ENCODE measurements at places on chromosomes 13 and 19.

DNA sequence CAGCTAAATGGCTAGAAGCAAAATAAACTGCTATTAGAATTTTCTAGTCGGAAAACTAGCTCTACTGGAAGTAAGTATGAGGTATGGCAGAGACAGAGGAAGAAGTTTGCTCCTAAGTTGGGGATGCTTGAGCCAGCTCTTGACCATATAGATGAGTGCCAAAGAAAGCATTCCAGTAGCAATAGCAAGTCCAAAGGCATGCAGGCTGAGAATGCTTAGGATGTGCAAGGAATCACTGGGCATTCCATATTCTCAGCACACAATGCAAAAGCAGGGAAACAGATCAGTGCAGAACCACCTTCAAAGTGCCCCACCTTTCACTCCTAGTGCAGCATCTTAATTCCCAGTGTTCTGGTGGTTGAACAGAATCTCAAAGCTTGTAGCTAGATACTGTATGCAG, 32.9 kb downstream of the SERTM1 start:
- no peak overlapping the region for H3K4me3 ChIP-seq
- H3K27me3 ChIP-seq, result no peaks in the 10 kb centered on the region
- no peak overlapping the region for H3K27ac ChIP-seq
- no peaks in the 10 kb centered on the region for H3K4me1 ChIP-seq
- no peak for DNase-seq

DNA sequence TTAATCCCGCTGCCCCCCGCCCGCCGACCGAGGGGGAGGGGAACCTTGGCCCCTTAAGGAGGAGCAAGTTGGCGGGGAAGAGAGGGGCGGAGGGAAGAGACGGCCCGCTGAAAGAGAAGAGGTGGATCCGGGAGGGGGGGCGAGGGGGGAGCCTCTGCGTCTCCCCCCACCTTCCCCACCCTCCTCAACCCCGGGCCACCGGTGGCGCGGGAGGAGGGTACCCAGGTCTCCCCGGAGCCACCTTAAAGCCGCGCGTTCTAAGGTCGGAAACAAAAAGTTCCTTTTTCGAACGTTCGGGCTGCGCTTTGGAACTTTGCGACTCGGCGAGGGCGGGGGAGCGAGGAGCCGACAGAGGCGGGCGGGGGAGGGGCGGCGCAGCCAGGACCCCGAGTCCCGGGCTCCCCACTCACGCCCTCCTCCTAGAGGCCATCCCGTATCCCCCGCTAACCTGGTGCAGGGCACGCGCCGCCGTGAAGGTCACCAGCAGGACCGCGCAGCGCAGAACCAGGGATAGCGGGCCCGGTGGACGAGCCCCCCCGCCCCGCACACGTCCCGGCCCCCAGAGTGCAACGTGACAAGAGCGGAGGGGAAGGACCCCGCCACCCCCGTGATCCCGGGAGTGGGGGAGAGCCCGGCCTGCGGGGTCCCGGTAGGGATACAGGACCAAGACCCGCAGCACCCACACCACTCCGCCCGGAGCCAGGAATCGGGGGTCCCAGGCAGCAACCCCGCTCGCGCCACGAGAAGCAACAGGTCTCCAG, 659 bp downstream of the ERF start:
- H3K4me1 ChIP-seq, result peaks cover 24% of the 10 kb centered on the region
- peak; percentile 87 for DNase-seq
- H3K27me3 ChIP-seq, result no peaks in the 10 kb centered on the region

DNA sequence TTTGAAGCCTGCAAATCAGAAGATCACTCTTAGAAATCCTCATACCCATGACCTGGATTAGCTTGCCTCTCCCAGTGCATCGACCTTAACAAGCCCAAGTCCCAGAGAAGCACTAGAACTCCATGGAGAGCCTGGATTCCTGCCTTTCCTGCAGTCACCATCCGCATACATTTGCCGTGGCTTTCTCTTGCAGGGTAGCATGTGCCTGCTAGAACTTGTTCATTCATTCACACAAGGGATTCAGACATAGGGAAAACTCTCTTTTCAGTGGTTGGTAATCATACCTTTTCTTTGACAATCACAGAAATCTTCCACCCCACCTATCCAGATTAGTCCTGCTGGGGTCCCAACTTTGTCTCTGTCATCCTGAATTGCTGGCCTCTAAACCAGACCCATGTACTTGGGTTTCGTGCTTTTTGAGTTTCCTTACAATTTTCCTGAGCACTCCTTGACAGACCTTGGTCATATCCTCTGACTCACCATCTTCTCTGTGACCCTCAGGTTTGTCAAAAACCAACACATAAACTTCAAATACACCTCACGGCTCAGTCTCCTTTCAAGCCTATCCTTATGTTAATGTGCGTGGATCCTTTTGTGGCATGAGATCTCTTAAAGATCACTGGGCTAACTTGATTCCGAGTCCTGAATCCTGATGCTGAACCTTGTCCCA, 355.0 kb downstream of the MYO16 start:
- peaks cover 4% of the 10 kb centered on the region for H3K4me1 ChIP-seq
- no peak overlapping the region for H3K4me3 ChIP-seq
- no peak for DNase-seq
- H3K27ac ChIP-seq, result no peak overlapping the region
- H3K27me3 ChIP-seq, result no peaks in the 10 kb centered on the region

GRCh38 chr13:33644581-33645543, 173.1 kb upstream of the RFC3 start:
- no peak overlapping the region for H3K27ac ChIP-seq
- DNase-seq, result no peak
- no peaks in the 10 kb centered on the region for H3K36me3 ChIP-seq
- H3K4me3 ChIP-seq, result no peak overlapping the region

DNA sequence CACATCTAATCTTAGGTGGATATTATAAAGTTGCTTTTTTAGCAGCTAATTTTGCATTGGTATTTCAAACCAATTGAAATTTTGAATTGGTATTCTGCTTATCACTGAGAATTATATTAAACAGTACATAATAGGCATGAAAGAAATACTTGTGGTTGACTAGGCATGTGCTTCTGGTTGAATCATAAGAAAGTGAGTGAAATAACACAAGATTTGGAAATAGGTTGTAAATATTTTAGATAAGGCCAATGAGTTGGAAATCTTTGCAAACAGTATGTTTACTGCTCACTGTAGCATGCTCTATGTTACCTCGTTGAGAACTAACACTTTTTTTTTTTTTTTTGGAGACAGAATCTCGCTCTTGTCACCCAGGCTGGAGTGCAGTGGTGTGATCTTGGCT, 66.8 kb upstream of the RFC3 start:
- H3K27me3 ChIP-seq, result no peaks in the 10 kb centered on the region
- no peaks in the 10 kb centered on the region for H3K4me1 ChIP-seq
- no peak overlapping the region for H3K4me3 ChIP-seq
- no peaks in the 10 kb centered on the region for H3K36me3 ChIP-seq
- DNase-seq, result no peak

DNA sequence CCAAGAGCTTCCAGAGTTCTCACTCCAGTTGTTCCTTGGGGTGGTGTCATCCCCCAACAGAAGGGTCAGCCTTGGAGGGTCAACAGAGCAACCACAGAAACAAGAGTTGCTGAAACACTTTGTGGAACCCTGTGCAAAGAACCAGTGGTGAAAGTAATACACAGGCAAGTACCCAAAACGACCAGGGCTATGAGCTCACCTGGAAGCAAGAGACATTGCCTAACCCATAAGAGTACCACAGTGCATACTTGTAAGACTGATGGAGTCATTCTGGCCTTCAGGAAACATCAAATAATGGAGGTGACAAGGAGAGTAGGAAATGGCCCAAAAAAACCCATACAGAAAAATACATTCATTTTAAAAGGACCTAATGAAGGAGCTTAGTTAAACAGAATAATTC, 184.3 kb upstream of the TSC22D1 start:
- H3K36me3 ChIP-seq, result no peaks in the 10 kb centered on the region
- H3K27ac ChIP-seq, result peak overlapping the region; percentile 92
- peaks cover 50% of the 10 kb centered on the region for H3K4me1 ChIP-seq
- no peak for DNase-seq

GRCh38 chr13:50643060-50643459, 200.4 kb downstream of the DLEU7 start:
- no peak overlapping the region for H3K27ac ChIP-seq
- H3K27me3 ChIP-seq, result no peaks in the 10 kb centered on the region
- DNase-seq, result no peak
- no peaks in the 10 kb centered on the region for H3K4me1 ChIP-seq

GRCh38 chr13:61725806-61726205, 310.2 kb upstream of the PCDH20 start:
- H3K4me3 ChIP-seq, result no peak overlapping the region
- H3K4me1 ChIP-seq, result peaks cover 6% of the 10 kb centered on the region
- H3K27ac ChIP-seq, result no peak overlapping the region

DNA sequence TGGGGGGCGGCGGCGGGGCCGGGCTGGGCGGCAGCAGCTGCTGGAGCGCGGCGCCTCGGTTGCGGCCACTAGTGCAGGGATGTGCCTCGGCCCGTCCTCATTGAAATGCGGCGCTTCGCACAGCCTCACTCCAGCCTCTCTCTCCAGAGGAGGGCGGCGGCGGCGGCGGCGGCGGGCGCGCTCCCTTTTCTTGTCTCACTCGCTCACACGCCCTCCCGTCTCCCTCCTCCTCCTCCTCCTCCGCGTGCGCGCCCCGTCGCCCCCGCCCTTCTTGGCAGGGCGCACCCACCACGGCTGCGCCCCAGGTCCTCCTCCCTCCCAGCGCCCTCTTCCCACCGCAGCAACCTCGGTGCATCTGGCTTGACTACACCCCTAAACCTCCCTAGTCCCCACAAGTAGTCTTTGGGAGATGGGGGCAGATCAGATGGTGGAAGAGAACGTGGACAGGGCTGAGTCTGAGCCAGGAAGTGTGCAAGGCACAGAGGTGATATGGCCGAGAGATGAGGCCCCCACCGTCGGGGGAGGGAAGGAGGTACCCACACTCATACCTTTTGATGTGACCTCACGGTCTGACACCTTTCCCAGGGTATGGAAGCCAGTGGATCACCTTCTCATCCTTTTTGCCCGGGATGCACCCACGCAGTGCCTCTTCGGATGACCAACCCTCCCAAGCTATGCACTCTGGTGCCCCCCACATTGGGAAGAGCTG, at the start of gene DCLK1:
Gene DCLK1, minus strand, starts transcription at position 161 of the 709 bp plus-strand sequence.
- peaks cover 70% of the 10 kb centered on the region for H3K27me3 ChIP-seq
- peak within 1 kb of the TSS; percentile 41 for H3K4me3 ChIP-seq
- H3K4me1 ChIP-seq, result no peaks in the 10 kb centered on the region
- H3K36me3 ChIP-seq, result no peaks in the 10 kb centered on the region
- DNase-seq, result peak; percentile 60

DNA sequence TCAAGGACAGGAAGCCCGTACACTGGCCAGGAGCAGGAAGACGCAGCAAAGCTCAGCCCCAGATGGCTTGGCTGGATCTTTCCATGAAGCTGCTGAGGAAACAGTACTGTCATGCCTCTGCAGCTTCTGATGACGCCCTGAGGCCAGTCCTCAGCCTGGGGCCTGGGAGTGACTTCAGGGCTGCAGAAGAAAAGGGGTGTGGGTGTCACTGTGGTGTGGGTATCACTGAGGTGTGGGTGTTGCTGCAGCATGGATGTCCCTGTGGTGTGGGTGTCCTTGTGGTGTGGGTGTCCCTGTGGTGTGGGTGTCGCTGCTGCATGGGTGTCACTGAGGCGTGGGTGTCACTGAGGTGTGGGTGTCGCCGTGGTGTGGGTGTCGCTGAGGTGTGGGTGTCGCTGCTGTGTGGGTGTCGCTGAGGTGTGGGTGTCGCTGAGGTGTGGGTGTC, 12.0 kb upstream of the GAS6 start:
- no peak overlapping the region for H3K27ac ChIP-seq
- no peaks in the 10 kb centered on the region for H3K27me3 ChIP-seq
- H3K4me1 ChIP-seq, result peaks cover 4% of the 10 kb centered on the region
- H3K36me3 ChIP-seq, result no peaks in the 10 kb centered on the region

GRCh38 chr19:17629760-17630159, 58.4 kb downstream of the UNC13A start:
- H3K27me3 ChIP-seq, result no peaks in the 10 kb centered on the region
- no peak for DNase-seq
- H3K4me1 ChIP-seq, result no peaks in the 10 kb centered on the region
- no peak overlapping the region for H3K4me3 ChIP-seq
- no peak overlapping the region for H3K27ac ChIP-seq

GRCh38 chr13:52359534-52359933, 46.4 kb downstream of the THSD1 start:
- no peaks in the 10 kb centered on the region for H3K27me3 ChIP-seq
- H3K4me1 ChIP-seq, result no peaks in the 10 kb centered on the region
- H3K27ac ChIP-seq, result no peak overlapping the region

DNA sequence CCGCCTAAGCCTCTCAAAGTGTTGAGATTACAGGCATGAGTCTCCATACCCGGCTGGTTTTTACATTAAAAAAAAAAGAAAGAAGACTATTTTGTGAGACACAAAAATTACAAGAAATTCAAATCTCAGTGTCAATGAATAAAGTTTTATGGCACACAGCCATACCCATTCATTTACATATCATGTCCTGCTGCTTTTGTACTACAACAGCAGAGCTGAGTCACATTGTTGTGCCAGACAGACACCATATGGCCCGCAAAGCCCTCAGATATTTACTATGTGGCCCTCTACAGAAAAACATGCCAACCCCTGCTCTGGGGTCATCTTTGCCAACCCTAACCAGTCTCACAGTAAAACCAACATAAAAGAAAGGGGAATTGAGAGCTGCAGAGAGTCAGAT, 5.3 kb downstream of the SMIM7 start:
- H3K36me3 ChIP-seq, result peaks cover 3% of the 10 kb centered on the region
- H3K4me3 ChIP-seq, result no peak overlapping the region
- no peak for DNase-seq
- H3K27me3 ChIP-seq, result no peaks in the 10 kb centered on the region

GRCh38 chr19:18131841-18132596, 20.9 kb upstream of the PIK3R2 start:
- H3K36me3 ChIP-seq, result no peaks in the 10 kb centered on the region
- H3K27me3 ChIP-seq, result no peaks in the 10 kb centered on the region
- no peak for DNase-seq
- H3K4me1 ChIP-seq, result peaks cover 10% of the 10 kb centered on the region
- H3K27ac ChIP-seq, result no peak overlapping the region
- no peak overlapping the region for H3K4me3 ChIP-seq

- peaks cover 4% of the 10 kb centered on the region for H3K4me1 ChIP-seq
- H3K36me3 ChIP-seq, result no peaks in the 10 kb centered on the region
- peak within 1 kb of the TSS; percentile 99 for H3K4me3 ChIP-seq
- H3K27ac ChIP-seq, result peak within 1 kb of the TSS; percentile 84
- peaks cover 9% of the 10 kb centered on the region for H3K27me3 ChIP-seq
- DNase-seq, result peak; percentile 94
These were observed at the start of gene SLC7A1 for GRCh38 chr13:29595380-29596063. TSS of gene SLC7A1 (minus strand) at chr13:29595688. CDS start at chr13:29536188, 59,500 bp downstream.

- no peak overlapping the region for H3K4me3 ChIP-seq
- H3K27ac ChIP-seq, result no peak overlapping the region
- H3K27me3 ChIP-seq, result no peaks in the 10 kb centered on the region
- H3K4me1 ChIP-seq, result no peaks in the 10 kb centered on the region
- no peaks in the 10 kb centered on the region for H3K36me3 ChIP-seq
These were observed 95.0 kb upstream of the KLF5 start for GRCh38 chr13:72963762-72964161.

- no peak overlapping the region for H3K27ac ChIP-seq
- no peak overlapping the region for H3K4me3 ChIP-seq
- H3K36me3 ChIP-seq, result no peaks in the 10 kb centered on the region
- DNase-seq, result peak; percentile 7
- no peaks in the 10 kb centered on the region for H3K27me3 ChIP-seq
These were observed 52.2 kb downstream of the ZNF737 start for GRCh38 chr19:20513189-20513904.
